ENCODE measurements at places on chromosomes 2 and 18. TPM values are rescaled to one million over a fixed set of nuclear protein-coding genes. Genes with fewer than 3 reads are reported as not detected.

The MARS2 gene
- total RNA-seq: 14.4 TPM

The TTC39C gene
- 9.6 TPM for total RNA-seq

The C2orf81 gene
- total RNA-seq: 1.3 TPM

The SCYGR4 gene
- total RNA-seq: not detected

The RPRM gene
- 2.0 TPM for total RNA-seq

GRCh38 chr2:127961729-127962128 lies 66.1 kb downstream of the SAP130 start:
- DNase-seq: no peak

GRCh38 chr2:10412380-10412779 lies 35.7 kb downstream of the ODC1 start:
- DNase-seq: peak; percentile 53

GRCh38 chr2:174590928-174591648 lies 6.5 kb downstream of the WIPF1 start:
- DNase-seq: no peak

DNA sequence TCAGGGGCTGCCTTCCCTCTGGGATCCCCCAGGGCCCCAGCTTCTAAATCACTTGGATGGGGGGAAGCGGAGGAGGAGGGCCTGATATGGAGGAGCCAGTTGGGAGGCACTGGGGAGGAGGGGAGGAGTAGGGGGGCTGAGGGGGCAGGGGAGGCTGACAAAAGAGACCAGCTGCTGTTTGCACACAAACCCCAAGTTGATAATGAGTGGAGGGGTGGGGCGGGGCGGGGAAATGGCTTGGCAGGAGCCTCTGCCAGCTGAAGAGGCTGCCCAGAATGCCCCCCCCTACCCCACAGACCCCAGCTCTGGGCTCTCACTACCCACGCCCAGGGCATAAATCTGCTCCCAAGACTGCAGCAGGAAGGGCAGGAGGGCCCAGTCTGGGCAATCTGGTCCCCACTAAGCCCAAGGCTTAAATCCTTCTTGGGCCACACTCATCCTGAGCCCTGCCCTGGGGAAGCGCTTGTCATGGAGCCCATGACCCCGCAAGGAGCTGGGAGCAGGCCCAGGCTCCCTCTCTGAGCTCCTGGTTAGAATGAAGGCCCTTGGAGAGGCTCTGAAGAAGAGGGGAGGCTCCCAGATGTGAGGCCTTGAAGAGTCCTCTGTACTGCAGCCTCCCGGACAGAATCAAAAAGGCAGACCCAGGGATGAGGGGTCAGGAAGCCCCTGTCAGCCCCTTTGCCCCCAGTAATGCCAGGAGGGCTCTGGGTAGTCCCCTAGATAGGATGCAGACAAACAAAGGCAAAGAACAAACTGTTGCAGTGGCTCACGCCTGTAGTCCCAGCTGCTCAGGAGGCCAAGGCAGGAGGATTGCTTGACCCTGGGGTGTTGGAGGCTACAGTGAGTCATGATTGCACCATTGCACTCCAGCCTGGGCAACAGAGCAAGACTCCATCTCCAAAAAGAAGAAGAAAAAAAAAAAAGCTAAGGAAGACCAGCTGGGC lies 24.8 kb upstream of the PTMA start:
- DNase-seq: no peak

DNA sequence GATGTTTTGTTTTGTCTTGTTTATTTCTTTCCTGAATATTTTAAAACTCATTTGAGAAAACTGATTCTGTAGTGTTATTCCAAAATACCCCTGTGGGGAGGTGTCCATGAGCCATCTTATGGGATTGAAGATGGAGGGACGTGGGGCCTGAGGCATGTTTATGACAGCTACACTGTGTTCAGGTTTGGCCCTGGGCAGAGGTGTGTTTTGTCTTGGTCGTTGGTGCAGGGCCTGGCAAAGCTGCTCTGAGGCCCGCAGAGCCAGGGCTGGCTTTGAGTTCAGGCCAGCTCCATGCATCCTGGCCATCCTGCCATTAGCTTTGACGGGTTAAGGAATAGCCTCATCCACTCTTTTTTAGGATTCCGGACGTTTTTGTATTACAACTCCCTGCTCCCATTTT lies 68.9 kb downstream of the TMEM18 start:
- no peak for DNase-seq

GRCh38 chr2:126444512-126444911 lies 211.4 kb upstream of the GYPC start:
- no peak for DNase-seq

DNA sequence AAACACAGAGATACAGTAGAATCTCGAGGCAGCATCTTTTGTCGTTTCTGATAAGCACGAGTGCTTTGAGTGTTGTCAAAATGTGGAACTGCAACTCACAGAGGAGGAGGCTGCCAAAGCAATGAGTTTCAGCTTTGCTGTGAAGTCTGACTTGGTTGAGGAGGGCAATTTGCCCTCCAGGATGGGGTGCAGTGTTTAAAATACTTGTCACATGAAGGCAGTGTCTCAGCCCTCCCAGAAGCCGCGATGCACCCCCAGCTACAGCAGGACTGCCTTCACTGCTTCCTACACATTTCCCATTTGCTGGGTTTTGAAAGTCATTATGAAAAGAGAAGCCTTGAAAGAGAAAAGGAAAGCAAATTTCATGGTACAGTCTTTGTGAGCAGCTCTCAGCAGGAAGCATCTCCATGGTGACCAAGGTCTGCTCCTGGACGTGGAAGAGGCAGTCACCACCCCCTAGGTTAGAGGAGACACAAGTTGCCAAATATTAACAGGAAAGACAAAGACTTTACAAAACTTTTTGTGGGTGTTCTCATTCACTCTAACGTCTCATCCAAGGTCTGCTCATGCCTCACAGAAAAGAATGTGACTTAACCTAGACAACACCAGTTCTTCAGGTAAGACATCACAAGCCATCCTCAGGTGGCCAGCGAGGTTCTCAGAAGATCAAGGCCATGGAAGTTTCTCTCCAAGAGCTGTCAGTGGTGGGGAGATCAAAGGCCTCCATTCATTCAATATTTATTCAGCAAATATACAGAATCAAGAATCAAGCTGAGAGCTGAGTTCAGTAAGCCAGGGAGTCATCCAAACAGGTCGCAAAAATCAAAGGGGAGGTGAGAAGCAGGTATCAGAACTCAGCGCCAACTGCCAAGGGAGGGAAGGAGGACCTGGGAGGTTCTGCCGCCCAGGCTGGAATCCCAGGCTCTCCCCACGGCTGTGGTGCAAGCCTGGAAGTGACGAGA lies 476.0 kb downstream of the EIPR1 start:
- DNase-seq: no peak

GRCh38 chr18:55446996-55447671 lies 140.9 kb downstream of the TCF4 start:
- DNase-seq: no peak

GRCh38 chr18:75264926-75265597 lies 54.5 kb downstream of the TSHZ1 start:
- no peak for DNase-seq

- DNase-seq: no peak
Measured at GRCh38 chr2:138707392-138708074, 72.7 kb downstream of the NXPH2 start.

- DNase-seq: no peak
Measured at GRCh38 chr2:65490222-65490621, 57.8 kb upstream of the SPRED2 start.

GRCh38 chr2:241519669-241520068 lies 11.3 kb upstream of the STK25 start:
- no peak for DNase-seq

GRCh38 chr2:69131983-69132675 lies 119.2 kb downstream of the ANTXR1 start:
- DNase-seq: no peak

DNA sequence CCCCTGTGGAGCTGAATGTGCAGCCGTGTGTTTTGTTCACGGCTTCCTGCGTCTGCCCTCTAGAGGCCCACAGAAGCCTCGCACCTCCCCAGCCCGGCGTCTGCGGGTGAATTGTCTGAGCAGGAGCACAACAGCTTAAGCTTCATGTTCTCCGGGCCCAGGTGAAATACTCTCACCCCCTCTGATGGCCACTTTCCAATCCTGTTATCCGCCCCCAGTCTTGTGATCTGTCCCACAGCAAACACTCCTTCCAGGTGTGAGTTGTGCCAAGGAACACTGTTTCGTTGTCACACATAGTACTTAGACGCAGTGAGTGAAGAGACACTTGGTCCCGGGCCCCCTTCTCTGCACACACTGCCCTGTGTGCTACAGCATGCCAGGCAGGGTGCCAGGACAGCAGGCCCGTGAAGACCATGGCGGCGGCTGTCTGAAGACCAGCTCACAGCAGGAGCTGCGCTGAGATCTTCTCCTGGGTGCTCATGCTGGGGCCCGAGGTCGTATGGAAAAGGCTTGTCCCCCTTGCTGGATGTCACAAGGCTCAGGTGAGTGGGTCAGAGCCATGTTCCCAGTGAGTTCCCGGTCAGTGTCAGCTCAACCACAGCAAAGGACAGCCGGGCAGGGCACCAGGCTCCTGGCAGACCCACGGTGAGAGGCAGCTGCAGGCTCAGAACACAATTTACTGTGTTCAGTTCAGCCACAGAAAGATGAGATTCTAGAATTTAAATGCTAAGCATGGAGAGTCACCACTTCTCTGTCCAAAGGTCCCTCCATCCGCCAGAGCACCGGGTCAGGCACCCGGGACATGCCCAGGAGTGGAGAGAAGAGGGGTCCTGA lies 6.8 kb upstream of the PXDN start:
- peak; percentile 65 for DNase-seq

Data from transverse colon (tissue), 4 donors.